ENCODE measurements at places on chromosomes 11 and 22.

DNA sequence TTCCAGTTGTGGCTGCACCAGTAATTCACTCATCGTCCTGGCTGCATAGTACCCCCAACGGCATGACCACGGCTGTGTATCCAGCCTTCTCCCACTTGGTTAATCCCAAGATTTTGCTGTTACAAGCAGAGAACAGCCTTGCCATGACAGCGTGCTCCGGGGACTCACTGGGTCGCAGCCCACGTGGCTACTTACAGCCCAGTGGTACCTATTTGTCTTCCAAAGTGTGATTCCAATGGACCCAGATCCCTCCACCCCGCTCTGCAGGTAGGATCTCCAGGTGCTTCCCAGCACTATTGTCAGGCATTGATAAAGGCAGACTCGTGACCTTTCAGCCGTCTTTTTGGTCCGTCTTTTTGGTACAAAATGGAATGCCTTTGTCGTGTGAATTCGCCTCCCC, 119.0 kb upstream of the FGF3 start:
- DNase-seq = no peak

DNA sequence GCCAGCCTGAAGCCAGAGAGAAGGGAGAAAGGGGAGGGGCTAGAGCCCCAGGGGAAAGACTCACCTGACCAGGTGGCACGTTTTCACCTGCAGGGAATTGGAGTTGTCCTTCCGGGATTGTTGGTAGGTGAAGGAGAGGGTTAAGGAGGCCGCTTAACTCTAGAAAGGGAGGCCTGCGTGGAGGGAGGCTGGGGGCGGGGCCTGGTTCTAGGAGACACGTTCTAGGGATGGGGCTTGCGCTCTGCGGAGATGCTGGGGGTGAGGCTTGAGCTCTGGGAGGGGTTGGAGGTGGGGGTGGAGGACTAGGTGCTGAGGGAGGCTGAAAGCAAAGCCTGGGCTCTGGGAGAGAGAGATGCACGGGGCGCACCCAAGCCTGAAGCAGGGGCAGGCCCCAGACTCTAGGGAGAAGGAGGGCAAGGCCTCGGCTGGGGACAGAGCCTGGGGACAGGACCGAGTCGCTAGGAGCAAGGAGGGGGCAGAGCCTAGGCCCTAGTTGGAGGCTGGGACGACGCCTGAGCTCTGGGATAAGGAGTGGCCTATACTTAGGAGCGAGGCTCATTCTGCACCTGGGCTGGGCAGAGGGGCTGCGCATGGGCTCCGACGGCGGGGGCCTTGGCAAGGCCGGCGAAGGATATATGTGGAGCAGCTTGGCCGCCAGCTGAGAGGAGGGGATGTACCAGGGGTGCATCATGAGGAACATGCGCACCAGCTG, 2.4 kb downstream of the RASGRP2 start:
- DNase-seq = no peak

DNA sequence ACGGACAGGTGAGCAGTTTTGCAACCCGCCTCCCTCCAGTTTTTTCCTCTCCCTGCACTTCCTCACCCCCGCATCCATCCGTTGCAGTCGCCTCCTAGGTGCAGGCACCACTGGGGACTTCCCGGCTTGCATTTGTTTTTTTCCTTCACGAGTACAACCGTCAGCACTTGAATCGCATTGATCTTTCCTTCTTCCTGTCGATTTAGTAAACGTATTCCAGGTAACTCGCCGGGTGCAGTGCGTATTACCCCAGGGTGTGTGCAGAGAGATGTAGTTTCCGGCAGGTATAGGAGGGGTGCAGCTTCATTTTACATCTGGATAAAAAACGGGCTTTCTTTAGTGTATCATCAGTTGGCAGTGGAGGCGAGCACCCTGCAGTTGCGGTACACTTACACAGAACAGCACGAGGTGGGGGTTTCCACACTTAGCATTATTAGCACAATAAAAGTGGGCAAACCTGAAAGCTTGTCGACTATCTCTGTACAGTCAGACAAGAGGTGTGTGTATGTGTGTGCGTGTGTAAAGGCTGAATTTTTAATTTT, at the start of gene SORL1-AS1:
Gene SORL1-AS1, minus strand, starts transcription at position 359 of the 542 bp plus-strand sequence.
- no peak for DNase-seq

DNA sequence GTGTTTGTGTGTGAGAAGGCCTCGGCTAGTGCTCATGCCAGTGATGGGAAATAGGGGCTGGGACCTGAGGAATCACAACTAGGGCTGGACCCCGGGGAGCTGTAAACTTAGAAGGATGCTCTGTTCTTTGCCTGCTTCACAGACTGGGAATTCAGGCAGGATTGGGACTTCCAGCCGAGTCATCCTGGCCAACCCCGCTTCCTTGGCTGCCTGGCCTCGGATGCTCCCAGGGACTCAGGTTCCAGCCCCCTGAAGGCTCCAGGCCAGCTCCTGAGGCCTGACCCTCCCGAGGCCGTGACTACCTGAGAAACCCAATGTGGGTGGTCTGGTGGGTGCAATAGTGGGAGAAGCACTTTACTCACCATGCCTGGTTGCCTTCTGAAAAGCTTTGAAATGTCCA, 44.7 kb downstream of the IRAG1 start:
- DNase-seq = no peak

- no peak for DNase-seq
Observed at GRCh38 chr11:116515664-116516184, 257.1 kb downstream of the BUD13 start.

GRCh38 chr11:128302425-128303186, 284.8 kb downstream of the ETS1 start:
- DNase-seq = peak; percentile 51

DNA sequence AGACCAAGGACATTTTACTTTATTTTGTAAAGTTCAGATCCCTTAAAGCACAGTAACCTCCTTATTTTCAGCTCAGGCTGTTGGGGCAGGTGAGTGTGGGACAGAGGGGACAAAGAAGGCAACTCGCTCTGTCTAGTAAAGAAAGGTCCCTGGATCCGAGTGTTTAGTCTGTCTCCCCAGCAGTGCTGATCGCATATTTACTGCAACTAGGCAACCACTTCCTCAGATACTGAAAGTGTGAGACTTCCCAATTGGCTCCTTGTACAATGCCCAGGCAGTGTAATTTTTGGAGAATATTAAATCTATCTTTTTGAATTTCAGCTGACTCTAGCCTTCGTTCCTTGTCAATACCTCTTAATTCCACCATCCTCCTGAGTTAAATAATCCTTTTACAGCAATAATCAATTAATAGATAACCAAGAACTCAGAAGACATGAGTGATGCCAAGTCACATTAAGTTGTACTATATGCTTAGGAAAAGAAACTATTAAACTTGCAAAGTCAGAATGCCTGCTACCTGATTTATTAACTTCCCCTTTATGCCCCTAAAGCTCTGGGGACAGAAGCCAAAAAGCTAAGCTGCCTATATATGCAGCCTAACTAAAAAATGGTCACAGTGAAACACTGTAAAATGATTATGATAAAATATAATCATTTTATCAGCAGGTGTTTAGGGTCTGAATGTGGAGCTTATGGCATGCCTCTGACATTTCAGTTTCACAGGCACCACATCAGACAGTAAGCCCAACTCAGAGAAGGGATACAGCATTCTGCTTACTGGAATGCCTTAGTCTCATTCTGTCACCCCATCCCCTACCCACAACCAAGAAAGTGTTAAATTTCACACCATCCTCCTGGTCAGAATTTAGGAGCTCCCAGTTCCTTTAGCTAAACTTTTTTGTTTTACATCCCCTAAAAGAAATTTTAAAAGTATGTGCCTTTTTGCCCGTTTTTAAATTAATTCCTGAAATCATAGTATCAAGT, 138.7 kb downstream of the TRIM44 start:
- no peak for DNase-seq

DNA sequence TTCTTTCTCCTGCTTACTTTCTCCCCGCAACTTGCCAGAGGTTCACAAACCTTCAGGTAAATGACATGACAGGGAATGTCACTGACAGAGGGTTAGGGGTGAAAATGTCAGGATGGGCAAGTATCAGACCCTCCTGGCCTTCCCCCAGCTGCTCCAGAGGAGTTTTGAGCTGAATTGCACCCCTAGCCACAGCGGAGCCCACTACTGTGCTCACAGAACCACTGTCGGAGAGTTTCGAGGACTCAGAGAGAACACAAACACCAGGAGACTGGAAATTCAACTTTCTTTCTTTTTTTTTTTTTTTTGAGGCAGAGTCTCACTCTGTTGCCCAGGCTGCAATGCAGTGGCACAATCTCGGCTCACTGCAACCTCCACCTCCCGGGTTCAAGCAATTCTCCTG, 21.5 kb upstream of the P2RY2 start:
- DNase-seq = no peak

- DNase-seq = no peak
Observed at GRCh38 chr22:47593291-47593690, 830.8 kb downstream of the TBC1D22A start.

GRCh38 chr22:39662686-39663052, 92.1 kb downstream of the CACNA1I start:
- DNase-seq = no peak

- no peak for DNase-seq
Observed at GRCh38 chr11:11320825-11321224, 32.2 kb downstream of the CSNK2A3 start.

GRCh38 chr11:3796801-3797328, 489 bp downstream of the NUP98 start:
- DNase-seq = no peak

DNA sequence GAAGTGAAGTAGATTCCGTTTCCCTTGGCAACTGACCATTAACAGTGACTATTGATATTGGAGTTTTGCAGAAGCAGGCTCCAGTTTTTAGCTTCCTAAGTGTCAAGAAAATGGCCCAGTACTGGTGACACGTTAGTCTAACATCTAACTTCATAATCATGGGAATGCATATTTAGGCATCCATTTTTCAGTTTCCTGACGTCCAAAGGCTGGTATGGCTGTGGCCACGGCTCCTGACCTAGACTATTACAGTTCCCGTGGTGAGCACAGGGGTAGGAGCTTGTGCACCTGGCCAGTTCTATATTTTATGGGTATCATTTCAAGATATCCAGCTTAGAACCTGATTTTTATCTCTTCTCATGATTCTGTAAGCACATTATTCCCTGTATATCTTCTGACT, 323.8 kb downstream of the GUCY1A2 start:
- no peak for DNase-seq

- DNase-seq = no peak
Observed at GRCh38 chr22:27859336-27859735, 57.8 kb upstream of the MN1 start.

DNA sequence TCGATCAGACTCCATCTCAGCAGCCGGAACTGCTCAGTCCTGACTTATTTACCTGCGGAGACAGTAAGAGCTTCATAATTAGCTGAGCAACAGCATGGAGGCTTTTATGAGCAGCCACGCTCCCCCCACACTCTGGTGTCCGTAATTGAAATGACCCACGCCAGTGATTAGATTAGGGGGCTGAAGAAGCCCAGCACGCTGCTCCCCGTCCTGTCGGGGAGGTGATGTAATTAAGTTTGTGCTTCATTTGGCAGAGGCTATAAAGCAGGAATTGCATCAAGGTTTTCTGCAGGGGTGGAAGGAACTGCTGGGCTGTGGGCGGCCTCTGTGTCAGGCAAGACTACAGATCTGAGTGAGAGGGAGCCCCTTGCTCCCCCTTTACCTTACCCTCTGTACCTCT, 22.8 kb upstream of the HTR3A start:
- DNase-seq = no peak

DNA sequence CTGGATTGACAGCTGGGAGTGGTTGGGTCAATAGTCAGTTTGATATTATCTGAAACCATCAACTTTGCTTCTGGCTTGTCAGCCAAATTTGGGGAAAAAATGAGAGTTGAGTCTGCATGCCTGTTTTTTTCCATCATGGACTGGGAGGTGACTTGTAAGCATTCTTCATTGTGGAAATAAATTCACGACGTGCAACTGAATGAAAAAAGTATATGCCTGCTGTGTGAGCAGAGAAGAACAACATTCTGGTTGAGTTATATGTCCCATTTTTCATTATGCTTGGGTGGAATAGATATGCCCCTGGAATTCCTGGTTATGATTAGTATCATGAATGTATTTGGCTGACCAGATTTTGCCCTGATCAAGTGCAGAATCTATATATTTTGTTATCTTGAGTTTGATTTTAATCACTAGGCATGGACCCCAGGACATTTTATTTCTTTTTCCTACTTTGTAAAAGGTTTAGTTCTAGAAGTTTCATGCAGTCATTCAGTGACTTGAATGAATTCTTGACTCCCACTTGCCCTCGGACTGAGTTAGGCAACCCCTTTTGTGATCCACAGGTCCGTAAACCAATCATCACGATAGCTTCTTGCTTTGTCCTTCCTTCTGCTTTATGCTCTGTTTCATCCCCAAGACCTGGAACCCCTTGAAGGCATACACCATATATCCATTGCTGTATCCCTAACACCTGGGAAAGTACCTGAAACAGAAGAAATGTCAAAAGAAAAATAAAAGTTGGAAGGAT, 205.8 kb downstream of the NAV2 start:
- DNase-seq = no peak

DNA sequence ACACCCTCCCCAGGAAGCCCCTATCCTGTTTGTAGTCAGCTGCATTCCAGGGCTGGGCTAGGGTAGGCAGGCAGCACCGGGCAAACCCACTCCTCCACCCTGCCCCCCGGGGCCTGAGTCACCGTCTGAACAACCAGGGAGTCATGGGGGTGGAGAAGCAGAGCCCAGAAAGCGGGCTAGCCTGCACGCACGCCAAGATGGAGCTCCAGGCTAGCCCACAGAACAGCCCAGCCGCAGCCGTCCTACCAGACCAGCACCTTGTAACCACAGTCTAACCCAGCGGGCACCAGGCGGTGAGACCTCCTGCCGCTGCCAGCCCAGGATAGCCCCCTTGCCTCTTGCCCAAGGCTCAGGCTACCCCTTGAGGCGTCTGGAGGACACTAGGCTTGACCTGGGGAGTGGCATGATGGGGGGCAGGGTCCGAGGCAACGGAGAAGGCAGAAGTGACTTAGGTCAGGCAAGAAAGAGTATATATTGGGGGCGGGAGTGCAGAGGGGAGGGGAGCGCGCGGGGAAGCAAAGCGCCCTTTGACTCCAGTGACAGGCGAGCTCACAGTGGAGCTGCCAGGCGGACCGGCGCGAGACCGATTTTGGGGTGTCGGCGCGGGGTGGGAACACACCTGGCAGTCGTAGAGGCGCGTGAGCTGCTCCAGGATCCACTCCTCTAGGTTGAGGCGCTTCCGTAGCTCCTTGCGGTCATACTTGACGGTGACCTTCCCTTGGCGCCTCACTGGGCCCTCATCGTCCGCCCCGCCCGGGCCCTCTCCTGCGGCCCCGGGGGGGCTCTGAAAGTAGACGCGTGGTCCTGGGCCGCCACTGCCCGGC, 734 bp downstream of the PPP1R14B start:
- DNase-seq = peak; percentile 72

GRCh38 chr11:57675176-57675941, 7.4 kb downstream of the ZDHHC5 start:
- DNase-seq = no peak

- no peak for DNase-seq
Observed at GRCh38 chr11:3156282-3156660, 8.8 kb downstream of the OSBPL5 start.

- DNase-seq = no peak
Observed at GRCh38 chr11:134958870-134959269, 546.8 kb upstream of the B3GAT1 start.

- no peak for DNase-seq
Observed at GRCh38 chr11:110126936-110127335, 33.7 kb downstream of the ZC3H12C start.

All from activated T-cell treated with anti-CD3 and anti-CD28 coated beads, Interleukin-2, amount 50 U/mL, for 1 hour (primary cell).